Endothelial cell of coronary artery (primary cell): ENCODE measurements at places on chromosomes 3 and 15. TPM values are rescaled to one million over a fixed set of nuclear protein-coding genes. Genes with fewer than 3 reads are reported as not detected.

Gene ITGA11
- total RNA-seq, result 0.54 and 25.9 TPM in 2 replicates

Gene MAGEL2
- 0.09 TPM in 1 of 2 replicates, not detected in the other for total RNA-seq

Gene ZBTB20
- total RNA-seq, result 6.5 and 11.1 TPM in 2 replicates

Gene CCDC54
- total RNA-seq, result not detected in 2 replicates

Gene DGKG
- total RNA-seq, result 0.09 and 0.19 TPM in 2 replicates

Gene ROPN1B
- not detected in 2 replicates for total RNA-seq

Gene GTF2A2
- total RNA-seq, result 22.5 and 25.5 TPM in 2 replicates

Gene GNAT1
- total RNA-seq, result 0.54 TPM in 1 of 2 replicates, not detected in the other

Gene SMAD6
- total RNA-seq, result 25.6 and 34.0 TPM in 2 replicates

Gene PIGBOS1
- 5.3 and 5.9 TPM in 2 replicates for total RNA-seq

Gene RLBP1
- not detected in 2 replicates for total RNA-seq

Gene TICRR
- total RNA-seq, result 2.3 and 2.6 TPM in 2 replicates

Gene UCN2
- total RNA-seq, result 0.09 TPM in 1 of 2 replicates, not detected in the other

Gene ZNF80
- total RNA-seq, result not detected in 2 replicates

Gene WDR6
- 69.4 and 98.7 TPM in 2 replicates for total RNA-seq

Gene SETD2
- total RNA-seq, result 24.5 and 44.2 TPM in 2 replicates

Gene TIMP4
- total RNA-seq, result 0.09 and 0.47 TPM in 2 replicates

Gene HMG20A
- 35.3 and 39.5 TPM in 2 replicates for total RNA-seq

Gene ATP13A4
- total RNA-seq, result 0.09 TPM in 2 replicates

Gene TMEM207
- total RNA-seq, result not detected in 2 replicates

Gene DUOXA2
- not detected in 2 replicates for total RNA-seq

Gene TMIE
- 0.19 TPM in 1 of 2 replicates, not detected in the other for total RNA-seq

Gene SLC24A5
- not detected in 2 replicates for total RNA-seq

Gene PCSK6
- total RNA-seq, result 0.27 and 0.94 TPM in 2 replicates

Gene ZNF774
- 0.72 and 1.0 TPM in 2 replicates for total RNA-seq
